ENCODE measurements at places on chromosomes 1 and 21. TPM values are rescaled to one million over a fixed set of nuclear protein-coding genes. Genes with fewer than 3 reads are reported as not detected.

- DNase-seq = no peak
Observed at GRCh38 chr1:3265835-3266805, 188.3 kb upstream of the ARHGEF16 start.

The RAB42 gene
- total RNA-seq = not detected

DNA sequence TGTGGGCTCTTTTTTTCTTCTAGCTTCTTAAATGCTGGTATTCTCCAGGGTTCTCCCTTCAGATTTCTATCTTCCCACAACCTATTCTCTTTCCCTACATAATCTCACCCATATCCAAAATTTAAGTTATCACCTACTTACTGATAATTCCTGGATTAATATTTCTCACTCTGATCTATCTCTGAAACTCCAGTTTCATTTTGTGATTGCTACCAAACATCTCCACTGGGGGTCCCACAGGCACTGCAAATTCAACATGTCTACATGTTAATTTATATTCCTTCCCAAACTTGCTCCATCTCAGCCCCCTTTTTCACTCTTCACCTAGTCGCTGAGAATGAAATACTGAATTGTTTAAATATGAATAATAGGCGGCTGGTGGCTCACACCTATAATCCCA is 9.9 kb upstream of the C1orf141 start:
- no peak for DNase-seq

The TMEM81 gene
- 0.99 TPM for total RNA-seq

- DNase-seq = no peak
Observed at GRCh38 chr1:197674286-197674685, 101.0 kb downstream of the DENND1B start.

- DNase-seq = no peak
Observed at GRCh38 chr1:79629414-79629813, 622.9 kb upstream of the ADGRL4 start.

The MYOC gene
- not detected for total RNA-seq

The ZNF695 gene
- 1.8 TPM for total RNA-seq

DNA sequence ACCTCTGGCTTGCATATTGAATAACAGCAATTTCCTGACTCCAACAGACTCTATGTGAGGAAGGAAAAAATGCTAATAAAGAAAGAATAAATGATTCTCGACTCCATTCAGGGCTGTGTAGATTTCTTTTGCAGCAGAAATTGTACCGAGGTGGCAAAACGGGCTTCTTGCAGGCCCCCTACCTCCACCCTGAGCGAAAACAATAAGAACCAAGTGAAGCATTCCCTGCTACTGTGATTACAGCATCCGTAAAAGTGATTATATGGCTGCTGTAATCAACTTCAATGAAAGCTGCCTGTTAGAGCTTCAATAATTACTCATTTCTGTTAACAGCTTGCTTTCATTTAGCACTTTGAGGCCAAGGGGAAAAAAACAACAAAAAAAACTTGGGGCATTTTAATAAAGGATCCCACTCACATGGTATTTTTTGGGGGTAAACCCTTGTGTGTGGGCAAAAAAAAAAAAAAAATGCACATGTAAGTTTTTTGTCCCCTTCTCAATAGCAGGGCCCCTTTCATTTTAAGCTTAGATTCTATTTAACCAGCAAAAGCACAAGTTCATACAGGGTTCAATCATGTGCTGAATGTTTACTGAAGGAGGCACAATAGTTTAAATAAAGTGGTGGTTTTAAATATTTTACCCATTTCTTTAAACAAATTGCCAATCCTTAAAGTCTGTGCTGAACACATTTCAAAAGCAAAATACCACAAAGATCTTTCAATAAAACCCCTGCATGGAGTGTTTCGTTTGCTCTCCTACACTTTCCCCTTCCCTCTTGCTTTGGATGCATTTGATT is 271.6 kb downstream of the LMO4 start:
- peak; percentile 18 for DNase-seq

- DNase-seq = no peak
Observed at GRCh38 chr21:37525810-37526209, 159.2 kb downstream of the DYRK1A start.

GRCh38 chr1:183215076-183215720 is 29.1 kb downstream of the LAMC2 start:
- no peak for DNase-seq

GRCh38 chr1:205663286-205663936 is 16.9 kb downstream of the SLC45A3 start:
- DNase-seq = no peak

DNA sequence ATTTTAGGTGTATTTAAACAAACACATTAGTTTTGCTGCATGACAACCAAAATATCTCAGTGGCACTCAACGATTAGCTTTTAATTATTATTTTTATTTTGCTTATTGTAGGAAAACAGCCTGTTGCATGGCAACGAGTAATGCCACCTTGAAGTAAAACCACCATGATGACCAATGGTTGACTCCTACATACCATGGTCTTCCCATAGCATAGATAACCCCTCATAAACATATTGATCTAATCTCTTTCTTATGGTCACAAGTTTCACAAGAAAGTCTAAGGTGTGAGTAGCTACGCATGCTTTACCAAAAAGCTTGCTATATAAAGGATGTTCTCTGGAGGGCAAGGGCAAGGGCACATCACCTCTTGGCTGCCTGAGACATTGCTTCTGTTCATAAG is 61.5 kb upstream of the PTBP2 start:
- DNase-seq = no peak

The KCNQ4 gene
- not detected for total RNA-seq

The BRWD1 gene
- 31.2 TPM for total RNA-seq

The RNU1-4 gene
- total RNA-seq = not detected

DNA sequence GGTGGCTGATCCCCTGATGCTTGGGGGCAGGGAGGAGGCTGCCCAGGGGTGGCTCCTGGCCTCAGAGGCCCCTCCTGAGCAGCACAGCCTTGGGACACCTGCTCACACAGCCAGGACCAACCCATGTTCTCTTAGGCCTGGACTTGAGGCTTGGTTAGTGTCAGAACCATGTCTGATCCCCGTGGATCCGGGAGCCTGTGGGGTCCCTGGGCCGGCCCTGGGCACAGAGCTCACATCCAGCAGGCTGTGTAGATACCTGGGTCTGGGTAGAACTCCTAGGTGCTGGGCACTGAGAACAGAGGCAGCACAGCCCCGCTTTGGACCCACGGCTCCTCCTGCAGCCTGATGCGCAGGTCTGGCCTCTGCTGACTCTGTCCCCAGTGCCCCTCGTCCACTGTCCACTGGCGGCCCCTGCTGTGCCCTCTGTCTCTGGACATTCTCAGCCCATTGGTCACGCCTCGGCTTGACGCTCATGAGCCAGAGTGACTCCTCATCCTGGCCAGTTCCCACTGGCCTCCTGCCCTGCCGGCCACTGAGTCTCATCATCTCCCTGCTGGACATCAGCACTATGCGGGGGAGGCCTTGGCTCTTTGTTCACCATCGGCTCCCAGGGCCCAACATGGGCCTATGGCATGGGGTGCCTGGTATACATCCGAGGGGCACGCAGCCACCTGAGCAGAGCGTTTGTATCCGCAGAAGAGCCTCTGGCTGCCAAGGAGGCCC is 70.2 kb downstream of the TRIM11 start:
- DNase-seq = no peak

The MCOLN2 gene
- 2.3 TPM for total RNA-seq

- DNase-seq = no peak
Observed at GRCh38 chr1:152182431-152182830, 23.4 kb upstream of the RPTN start.

The KCNE2 gene
- not detected for total RNA-seq

GRCh38 chr1:162276493-162276892 is 100.2 kb downstream of the SPATA46 start:
- DNase-seq = peak; percentile 26

The BARHL2 gene
- not detected for total RNA-seq

- no peak for DNase-seq
Observed at GRCh38 chr1:152959801-152960451, 10.5 kb upstream of the SPRR4 start.

The CCDC30 gene
- total RNA-seq = not detected

DNA sequence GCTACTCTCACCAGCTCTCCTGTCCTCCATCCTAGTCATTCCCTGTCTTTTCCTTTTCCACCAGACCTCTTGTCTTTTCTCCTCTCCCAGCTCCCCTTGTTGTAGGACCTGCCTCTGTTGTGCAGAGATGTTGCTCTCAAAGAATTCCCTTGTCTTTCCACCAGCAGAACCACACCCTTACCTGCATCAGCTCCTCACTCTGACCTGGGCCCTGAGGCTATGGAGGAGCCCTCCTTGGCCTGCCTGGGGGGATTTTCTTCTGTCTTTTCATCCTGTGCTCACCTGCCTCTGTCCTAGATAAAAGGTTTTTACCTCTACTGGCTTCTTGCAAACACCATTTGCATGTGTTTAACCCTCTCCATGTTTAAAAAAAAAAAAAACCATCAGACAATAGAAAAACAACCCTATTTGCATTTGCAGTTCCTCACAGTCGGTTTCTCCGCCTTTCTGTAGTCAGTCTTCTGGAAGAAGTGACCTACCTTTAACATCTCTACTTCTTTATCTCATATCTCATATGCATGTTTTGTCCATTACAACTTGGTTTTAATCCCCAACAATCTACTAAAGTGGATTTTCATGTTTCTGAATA is 12.1 kb downstream of the FCRL5 start:
- no peak for DNase-seq

The CELSR2 gene
- 1.7 TPM for total RNA-seq

The CFAP74 gene
- total RNA-seq = not detected

GRCh38 chr1:26029864-26030481 is 8.4 kb downstream of the EXTL1 start:
- DNase-seq = no peak

GRCh38 chr1:205301842-205302588 is 19.5 kb downstream of the NUAK2 start:
- no peak for DNase-seq

GRCh38 chr1:117566556-117566955 is 39.3 kb upstream of the TENT5C start:
- DNase-seq = no peak

DNA sequence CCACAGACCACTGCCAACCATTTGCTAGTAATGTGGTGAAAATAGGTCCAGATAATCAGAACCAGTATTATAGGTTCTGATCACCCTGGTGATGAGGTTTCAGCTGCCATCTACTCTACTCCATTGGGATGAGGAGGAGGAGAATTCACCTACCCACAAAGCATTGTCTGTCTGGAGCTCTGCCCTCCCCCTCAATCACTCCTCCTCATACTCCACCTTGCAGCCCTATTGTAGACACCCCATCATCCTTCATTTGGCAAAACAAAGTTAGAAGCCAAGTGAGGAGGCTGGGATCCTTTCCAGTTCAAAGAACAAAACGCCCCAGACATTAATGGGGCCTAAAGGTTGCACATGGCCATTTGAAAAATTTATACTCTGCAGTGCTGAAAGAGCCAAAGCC is 157.4 kb upstream of the L1TD1 start:
- no peak for DNase-seq

DNA sequence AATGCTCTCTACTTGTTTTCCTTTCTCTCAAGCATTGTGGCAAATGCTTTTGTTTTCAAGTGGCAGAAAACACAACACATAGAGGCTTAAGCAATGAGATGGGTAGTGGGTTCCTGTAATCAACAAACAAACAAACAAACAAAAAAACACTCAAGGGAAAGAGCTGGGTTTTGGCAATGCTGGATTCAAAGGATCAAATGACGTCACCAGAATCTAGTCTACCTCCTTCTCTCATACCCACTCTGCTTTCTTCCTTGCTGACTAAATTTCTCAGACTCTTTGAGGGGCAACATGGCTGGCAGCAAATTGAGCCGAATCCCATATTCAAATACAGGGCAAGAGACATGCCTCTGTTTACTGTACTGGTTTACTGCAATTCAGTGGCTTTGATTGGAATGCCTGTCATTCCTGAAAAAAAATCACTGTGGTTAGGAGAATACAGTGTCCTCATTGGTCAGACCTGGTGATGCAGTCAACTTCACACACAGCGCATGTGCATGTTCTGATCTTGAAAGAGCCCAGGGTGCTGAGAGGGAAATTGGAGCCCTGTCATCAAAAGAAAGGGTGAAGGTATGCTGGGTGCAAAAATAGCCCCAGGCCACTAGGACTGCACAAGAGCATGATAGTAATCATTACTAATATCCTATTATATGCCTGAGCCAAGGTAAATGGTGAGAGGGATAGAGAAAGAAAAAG is 356.2 kb downstream of the KCTD3 start:
- peak; percentile 63 for DNase-seq

The CDCA8 gene
- 28.5 TPM for total RNA-seq

GRCh38 chr1:206590025-206590758 is 22.1 kb downstream of the EIF2D start:
- DNase-seq = peak; percentile 24

DNA sequence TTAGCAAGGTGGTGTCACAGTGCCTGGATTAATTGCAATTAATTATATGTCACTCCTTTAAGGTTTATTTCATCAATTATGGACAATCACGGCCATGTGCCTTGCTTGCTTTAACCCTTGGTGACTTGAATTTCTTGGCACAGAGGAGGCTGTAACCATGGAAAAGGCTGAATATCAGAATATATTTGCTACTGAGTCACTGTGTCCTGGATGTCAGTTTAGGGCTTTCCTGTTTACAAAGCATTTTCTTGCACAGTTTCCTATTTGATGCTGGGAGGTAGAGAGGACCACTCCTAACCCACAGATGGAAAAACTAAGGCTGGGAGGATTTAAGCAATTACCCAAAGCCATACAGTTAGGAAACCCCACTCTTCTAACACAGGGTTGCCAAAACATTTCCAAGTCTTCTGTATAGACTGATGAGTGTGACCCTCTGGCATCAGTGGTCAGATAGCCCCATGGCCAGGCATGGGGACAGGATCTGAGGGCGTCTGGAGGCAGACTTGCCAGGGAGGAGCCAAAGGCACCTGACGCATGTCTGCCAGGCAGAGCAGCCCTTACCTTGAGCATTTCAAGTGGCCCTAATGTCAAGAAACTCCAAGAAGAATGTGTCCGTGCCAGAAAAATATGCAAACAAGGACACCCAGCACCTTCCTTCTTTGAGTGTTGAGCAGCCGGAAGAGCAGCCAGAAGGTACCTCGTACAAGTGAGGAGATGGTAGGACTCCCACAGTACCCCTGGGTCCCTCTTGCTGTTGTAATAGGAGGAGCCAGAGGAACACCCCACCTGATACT is 34.4 kb downstream of the KCNN3 start:
- no peak for DNase-seq

GRCh38 chr1:67575861-67576260 is 109.1 kb upstream of the GADD45A start:
- DNase-seq = no peak

Measured in H4 (cell line).